Stimulated activated CD4-positive, alpha-beta T cell treated with anti-CD3 and anti-CD28 coated beads, Interleukin-15, amount 100 ng/mL, for 1 hour (primary cell): ENCODE measurements at places on chromosomes 1 and 21.

GRCh38 chr1:18104546-18105100, 3.0 kb upstream of the IGSF21 start:
- no peak for DNase-seq

DNA sequence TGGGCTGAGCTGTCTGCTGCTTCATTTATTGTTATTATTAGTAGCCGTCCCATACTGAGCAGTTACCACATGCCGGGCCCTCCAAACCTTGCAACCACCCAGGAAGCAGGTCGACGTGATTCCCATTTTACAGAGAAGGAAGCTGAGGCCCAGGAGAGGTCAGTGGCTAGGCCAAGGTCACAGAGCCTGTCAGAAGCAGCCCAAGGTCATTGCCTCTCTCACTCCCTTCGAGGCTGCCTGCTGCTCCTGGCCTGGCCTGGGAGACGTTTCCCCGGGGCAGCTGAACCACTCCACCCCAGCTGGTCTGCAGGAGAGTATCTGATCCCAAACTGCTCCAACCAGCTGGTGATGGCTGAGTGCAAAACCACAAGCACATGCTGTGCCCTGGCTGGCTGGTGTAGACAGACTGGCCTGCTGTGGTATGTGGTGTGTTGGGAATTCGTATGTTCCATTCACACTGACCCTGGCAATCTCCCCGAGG, 6.5 kb downstream of the PADI4 start:
- no peak for DNase-seq

DNA sequence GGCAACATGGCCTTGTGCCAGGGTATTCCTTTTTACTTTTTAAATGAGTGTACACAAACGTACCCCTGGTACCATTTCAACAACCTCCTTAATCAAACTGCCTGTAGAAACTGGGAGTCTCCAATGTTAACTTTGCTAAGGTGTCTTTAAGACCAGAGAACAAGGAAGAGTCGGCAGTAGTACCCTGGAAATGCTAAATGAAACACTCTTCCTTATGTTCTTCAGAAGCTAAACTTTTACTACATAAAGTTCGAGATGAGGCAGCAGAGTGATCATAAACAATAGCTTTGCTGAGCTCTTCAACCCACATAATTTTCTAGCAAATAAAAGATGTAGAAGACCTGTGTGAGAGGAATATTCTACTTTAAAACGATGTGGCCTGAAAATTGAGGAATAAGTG, 297.7 kb upstream of the NRIP1 start:
- no peak for DNase-seq

DNA sequence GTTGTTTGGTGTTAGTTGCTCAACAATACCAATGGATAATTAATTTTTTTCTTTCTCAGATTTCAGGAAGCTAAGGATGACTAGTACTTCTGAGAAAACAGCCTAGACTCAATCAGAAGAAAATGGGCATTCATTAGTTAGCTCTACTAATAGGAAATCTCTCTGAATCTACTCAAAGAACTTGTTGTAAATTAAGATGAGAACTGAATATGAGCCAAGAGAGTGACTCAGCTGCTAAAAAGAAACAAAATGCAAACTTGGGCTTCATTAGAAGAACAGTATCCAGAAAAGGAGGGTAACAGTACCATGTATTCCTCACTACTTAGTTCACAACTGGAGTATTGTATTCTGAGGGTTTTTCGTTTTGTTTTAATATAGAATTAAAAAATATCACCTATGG, 12.5 kb downstream of the FOXJ3 start:
- no peak for DNase-seq

DNA sequence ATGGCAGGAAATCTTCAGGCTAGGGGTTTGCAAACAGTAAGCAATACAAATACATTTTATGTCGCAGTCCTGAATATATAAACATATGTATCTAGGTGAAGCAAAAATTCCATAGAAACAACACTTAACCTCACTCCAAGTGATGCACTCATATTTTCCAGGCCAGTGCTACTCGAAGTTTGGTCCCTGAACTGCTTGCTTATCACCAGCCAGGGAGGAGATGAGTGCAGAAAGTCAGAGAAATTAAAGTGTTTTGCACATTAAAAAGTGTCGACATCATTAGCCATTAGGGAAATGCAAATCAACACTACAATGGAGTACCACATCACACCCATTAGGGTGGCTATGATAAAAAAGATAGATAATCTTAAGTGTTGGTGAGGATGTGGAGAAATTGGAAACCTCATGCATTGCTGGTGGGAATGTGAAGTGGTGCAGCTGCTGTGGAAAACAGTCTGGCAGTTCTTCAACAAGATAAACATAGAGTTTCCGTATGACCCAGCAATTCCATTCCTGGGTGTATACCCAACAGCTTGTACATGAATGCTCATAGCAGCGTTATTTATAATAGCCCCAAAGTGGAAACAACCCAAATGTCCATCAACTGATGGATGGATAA, 70.5 kb upstream of the CSF1 start:
- DNase-seq: no peak

DNA sequence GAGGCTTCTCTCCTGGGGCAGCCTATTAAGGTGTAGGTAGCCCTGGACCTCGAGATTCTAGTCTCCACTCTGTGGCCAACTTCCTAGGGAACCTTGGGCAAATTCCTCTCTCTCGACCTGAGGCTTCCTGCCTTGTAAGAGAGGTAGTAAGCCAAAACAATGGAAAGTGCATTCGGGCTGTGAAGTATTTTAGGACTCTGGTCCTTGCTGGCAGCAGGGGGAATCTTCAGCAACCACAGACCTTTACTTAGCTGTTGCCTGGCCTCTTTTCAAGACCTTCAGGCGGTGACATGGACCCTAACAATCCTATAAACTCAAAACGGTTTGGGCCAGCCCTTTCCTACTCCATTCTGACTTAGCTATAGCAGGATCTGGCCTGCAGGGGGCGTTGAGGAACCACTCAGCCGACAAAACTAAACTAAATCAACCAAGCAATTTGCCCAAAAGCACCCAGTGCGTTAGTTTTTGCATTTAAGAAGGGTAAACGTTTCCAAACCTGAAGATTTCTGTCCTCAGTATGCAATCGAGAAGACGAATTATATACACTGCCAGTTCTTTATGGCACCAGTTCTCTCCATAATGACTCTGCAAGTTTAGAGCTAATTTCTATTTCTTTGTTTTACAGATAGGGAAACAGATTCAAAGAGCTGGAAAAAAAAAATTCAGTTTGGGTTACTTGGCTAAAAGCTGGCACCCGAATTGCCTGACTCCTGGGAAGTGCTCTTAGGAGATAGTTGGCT, 10.9 kb upstream of the SESN2 start:
- DNase-seq: peak; percentile 63

- no peak for DNase-seq
Measured at GRCh38 chr1:66300280-66300971, 233.5 kb upstream of the SGIP1 start.

- no peak for DNase-seq
Measured at GRCh38 chr1:211320980-211321379, 5.7 kb upstream of the TRAF5 start.

GRCh38 chr1:173405281-173405680, 71.9 kb upstream of the PRDX6 start:
- no peak for DNase-seq

- no peak for DNase-seq
Measured at GRCh38 chr1:171739656-171740055, 2.2 kb downstream of the VAMP4 start.

DNA sequence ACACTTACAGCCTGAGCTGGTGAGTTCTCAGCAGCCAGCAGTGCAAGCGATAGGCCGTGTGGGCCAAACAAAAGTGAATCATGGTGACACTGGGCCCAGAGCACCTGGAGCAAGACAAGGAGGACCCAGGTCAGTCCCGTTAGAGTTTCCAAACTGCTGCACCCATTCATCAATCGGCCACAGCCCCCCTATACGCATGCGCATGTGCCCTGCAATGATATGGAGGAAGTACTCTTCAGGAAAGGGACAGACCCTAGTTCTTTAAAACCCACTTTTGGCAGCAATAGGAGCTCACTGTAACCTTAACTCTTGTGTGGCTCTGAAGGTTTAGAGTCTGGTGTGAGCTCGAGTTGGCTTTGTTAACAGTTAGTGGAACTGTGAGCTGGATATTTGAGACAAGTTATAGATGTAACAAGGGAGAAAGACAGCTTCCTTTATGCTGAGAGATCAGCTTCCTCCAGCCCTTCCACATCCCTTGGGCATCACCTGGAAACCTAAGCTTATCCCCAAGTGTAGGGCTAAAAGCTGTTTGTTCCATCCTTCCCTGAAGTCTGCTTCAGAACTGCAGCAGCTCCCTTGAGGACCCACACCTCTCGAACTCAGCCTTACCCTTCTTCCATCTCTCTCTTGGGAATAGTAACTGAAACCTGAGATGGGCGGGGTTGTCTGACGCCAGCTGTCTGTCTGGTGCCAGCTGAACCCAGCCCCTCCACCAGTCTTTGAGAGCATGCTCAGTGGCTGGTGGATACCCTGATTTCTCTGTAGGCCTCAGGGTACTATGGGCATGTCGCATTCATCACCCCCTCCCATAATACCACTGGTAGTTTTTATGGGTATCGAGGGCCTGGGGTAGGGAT, 17.7 kb downstream of the NMNAT1 start:
- no peak for DNase-seq

DNA sequence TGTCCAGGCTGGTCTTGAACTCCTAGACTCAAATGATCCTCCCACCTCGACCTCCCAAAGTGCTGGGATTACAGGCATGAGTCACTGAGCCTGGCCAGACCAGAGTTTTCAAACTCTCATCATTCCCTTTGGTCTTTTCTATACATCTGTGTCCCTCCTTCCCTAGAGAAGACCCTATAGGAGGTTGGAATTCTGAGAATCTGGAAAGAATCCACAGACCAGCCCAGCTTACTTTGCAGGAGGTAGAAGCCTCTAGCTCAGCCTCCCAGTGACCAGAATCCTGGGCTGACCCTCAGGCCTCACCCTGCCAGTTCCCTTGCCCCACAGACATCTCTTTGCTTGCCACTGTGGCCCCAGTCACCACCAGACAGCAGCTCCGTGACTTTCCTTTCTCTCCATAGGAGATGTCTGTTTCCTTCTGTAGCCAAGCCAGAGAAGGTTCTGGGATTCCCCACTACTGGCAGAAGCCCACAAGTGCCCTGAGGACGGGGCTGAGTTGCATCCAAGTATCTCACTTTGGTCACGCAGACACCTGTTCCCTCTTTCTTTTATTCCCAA, 34.7 kb upstream of the KHDRBS1 start:
- no peak for DNase-seq

GRCh38 chr1:187267827-187268226, 439.1 kb downstream of the PLA2G4A start:
- no peak for DNase-seq

- DNase-seq: no peak
Measured at GRCh38 chr1:209692296-209692695, 12.3 kb upstream of the HSD11B1 start.

DNA sequence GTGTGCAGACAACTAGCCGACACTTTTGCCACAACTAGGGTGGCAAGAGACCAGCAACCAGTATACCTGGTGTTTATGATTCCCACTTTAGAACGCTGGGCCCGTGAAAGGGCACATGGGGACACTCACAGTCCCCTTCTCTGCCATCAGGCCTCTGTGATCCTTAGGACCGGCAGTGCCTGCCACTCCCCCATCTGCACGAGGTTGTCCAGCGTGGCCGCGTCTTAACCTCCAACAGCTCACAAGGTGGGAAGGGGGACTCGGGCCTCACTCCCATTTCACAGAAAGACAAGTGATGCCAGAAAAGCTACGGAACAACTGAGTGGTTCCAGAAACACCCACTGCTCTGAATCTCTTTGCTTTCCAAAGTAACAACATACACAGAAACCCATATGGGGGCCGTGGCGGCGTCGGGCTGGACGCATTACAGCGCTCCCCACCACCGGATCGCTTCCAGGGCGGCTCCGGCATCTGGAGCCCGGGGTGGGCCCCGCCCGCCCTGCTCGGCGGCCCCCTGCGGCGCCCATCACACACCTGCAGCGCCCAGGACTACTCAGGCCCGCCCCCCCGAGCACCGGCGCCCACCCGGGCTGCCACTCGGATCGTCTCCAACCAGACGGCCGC, 1.0 kb downstream of the ZNF496 start:
- no peak for DNase-seq

DNA sequence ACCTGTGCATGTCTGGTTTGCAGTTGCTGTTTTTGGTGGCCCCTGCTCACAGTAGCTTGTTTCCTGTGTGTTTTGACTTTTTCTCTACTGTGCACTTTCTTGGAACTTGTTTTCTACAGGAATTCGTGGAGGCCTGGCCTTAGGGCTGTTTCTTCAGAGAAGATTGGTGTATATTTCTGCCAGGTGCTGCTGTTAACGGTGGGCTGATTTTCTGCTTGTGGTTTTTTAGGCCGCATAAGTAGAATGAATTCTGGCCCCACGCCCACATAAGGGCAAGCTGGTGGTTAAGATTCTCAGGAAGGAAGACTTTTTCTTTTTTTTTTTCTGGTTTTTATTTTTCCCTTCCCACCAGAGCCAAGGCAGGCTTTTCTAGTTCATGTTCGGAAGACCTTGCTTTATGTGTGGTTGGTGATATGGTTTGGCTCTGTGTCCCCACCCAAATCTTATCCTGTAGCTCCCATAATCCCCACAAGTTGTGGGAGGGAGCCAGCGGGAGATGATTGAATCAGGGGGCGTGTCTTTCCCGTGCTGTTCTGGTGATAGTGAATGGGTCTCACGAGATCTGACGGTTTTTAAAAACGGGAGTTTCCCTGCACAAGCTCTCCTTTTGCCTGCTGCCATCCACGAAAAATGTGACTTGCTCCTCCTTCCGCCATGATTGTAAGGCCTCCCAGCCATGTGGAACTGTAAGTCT, 71.5 kb upstream of the DISP3 start:
- DNase-seq: no peak

GRCh38 chr1:22805672-22806038, 95.0 kb downstream of the EPHB2 start:
- no peak for DNase-seq

DNA sequence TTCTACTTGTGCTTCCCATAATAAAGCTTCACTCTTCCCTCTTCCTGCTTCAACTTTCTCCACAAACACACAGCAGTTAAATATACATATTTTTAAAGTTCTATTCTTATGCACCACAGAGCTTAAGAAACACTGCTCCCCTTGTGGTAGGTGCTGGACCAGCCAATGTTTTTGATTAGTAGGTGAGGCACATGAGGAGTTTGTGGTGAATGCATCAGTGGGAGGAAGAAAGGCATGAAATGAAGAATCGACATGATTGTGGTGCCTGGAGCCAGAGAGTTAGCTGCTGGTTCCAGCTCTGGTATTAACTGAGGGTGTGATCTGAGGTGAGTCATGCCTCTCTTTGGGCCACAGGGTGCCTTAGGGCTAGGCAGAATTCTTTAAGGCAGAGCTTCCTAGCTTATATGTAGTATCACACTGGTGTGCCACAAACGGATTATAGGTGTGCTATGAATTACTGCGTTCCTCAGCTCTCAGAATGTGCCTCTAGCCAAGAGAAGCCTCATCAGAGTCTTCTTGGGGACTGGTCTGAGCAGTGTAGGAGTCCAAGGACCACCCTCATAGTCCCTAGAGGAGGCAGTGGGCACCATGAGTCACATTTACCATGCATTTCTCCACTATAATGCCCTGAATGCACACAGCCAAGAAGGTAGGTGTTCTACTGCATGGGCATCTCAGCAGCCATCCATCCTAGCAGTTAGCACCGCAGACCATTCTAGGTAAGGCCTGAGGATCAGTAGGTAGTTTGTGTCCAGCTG, 97.4 kb upstream of the SGIP1 start:
- DNase-seq: peak; percentile 10
